ENCODE measurements at places on chromosomes 6 and 20.

DNA sequence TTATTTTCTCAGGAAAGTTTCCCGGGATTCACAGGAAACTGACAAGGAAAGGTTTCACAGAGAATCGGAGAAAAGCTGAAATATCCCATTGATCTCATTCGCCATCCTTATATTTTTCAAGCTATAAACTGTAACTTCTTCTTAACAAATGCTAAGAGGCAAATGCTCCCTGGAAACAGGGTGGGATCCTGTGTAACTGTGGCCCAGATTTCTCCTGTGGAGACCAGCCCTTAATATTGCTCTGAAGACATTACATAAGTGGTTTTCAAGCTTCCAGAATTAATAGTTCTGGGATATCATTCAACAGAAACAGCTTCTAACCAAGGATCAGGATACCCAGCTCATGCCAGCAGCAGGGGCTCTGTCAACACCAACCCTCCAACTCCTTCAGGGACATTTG, 69.2 kb downstream of the THBS2 start:
- DNase-seq: no peak

- no peak for DNase-seq
Measured at GRCh38 chr6:138293428-138294395, 75.4 kb upstream of the PBOV1 start.

- no peak for DNase-seq
Measured at GRCh38 chr20:58479726-58480440, 35.3 kb downstream of the APCDD1L start.

DNA sequence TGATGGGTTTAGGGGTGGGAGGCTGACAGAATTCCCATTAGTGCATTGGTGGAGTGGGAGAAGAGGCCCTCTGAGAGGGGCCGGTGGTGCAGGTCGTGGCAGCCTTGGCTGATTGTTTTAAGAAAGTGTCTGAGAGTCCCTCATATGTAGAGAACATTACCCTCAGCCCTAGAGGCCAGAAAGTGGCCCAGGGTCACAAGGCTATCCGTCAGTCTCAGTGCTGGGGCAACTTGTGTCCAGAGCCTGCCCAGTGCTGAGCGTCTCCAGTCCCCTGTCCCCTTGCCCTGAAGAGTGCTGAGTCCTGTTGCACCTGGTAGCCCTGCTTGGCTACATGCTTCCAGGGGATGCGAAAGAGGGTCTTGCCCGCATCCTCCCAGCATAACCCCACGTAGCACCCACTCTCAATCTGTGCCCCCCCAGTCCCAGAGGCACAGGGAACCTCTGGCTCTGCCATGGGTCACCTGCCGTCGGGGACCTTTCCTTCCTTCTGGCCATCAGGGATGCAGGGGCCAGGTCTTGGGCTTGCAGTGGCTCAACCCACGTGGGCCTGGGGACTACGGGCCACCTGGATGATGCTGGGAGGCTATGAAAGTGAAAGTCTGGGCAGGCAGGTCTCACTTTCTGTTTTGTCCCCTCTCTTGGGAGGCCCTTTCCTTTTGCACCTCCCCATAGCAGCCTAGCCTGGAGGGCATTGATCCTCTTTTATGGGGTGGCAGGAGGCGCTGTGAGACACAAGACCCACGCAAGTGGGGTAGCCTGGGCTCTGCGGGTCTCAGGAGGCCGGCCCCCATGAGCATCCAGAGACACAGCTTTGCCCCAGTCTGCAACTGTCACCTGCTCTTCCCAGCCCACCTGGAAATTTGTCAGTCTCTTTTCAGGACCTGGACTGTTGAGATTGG, 12.2 kb downstream of the DUSP15 start:
- DNase-seq: no peak

DNA sequence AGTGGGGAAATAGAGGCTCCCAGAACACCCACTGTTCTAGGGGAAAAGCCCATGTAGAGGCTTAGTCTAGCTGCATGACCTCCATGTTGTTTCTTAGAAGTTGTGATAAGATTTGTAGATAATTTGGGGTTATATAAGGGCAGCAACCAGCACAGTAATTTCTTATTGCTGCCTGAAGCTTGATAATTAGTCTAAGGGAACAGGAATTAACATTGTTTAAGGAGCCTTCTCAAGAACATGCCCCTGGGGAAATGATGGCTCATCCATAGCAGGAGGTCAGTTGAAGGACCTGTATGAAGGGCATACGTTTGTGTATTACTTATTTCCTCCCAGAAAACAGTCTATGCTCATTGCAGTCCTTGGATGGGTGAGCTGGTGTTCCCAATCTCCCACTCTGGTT, 170.7 kb upstream of the SCGN start:
- no peak for DNase-seq

GRCh38 chr6:50721978-50722377, 8.7 kb downstream of the TFAP2D start:
- no peak for DNase-seq

GRCh38 chr6:57147401-57147800, 24.7 kb upstream of the BAG2 start:
- no peak for DNase-seq

- no peak for DNase-seq
Measured at GRCh38 chr20:15318682-15319081, 981.3 kb upstream of the FLRT3 start.

DNA sequence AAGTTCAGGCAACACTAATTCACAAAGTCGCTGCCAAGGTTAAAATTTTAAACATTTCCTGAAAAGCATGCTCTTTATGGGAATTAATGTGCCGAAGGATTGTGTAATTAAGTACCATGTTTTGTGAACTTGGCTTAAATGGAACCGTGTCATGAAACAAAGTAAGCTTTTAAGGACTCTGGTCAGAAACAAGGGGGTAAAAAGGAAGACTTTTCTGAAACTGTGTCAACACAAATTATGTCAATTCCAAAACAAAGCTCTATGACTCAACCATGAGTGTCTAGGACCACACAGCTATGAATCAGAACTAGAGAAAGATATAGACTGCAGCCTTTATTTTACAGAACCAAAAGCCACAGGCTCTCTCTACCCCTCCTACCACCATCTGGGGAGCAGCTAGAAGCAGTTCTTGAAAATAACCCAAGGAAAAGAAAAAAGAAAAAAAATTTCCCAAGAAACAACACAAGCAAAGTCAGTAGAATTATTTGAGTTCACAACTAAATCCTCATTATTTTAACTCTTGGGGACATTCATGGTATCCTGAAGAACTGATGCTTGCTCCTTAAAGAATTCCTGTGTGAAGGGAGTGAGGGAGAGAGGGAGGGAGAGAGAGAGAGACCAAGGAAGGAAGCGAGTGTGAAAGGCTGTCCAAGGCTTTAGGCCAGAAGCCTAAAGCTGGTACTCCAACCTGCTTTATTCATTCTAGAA, 81.9 kb downstream of the ZMYND8 start:
- peak; percentile 95 for DNase-seq

- DNase-seq: no peak
Measured at GRCh38 chr20:10137032-10137431, 81.6 kb upstream of the SNAP25 start.

- DNase-seq: no peak
Measured at GRCh38 chr20:62555642-62556420, 80.0 kb upstream of the GATA5 start.

- no peak for DNase-seq
Measured at GRCh38 chr6:2740581-2740980, 10.1 kb downstream of the MYLK4 start.

DNA sequence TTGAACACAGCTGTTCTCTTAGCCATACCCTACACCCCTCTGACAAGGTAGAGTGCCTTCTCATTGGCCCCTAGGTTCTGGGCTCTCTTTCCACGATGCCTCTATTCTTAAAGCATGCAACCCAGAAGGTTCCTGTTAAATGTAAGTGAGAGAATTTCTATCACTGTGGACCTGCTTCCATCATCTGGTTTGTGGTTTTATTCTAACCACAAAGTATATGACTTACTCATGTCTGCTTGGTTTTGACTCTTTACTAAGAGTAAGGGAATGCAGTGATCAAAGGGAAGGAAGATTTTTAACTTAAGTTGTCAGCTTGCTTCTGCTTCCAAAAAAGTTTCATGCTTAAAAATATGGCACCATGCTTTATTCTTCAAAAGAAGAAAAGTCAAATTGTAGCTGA, 80.2 kb downstream of the ANKEF1 start:
- DNase-seq: peak; percentile 31

GRCh38 chr6:9103876-9104521, 668.7 kb upstream of the SLC35B3 start:
- DNase-seq: no peak

GRCh38 chr6:30814146-30815040, 69.9 kb upstream of the DDR1 start:
- DNase-seq: peak; percentile 84

DNA sequence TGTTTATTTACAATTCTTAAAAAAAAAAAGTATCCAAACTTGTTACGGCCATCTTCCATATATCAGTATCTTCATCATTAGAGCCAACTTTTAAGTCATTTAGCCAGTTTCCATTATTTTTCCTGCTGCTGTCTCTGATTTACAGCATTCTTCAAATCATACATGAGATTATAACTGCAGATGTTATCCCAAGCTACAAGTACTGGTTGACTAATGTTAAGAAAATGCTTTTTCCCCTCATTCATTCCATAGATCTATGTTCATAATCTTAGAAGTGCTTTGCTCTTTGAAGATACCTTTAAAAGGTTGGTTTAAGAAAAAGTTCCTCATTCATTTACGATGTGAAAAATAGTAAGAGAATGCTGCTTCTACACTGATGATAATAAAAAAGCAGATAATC, 158.7 kb downstream of the RNGTT start:
- DNase-seq: no peak

DNA sequence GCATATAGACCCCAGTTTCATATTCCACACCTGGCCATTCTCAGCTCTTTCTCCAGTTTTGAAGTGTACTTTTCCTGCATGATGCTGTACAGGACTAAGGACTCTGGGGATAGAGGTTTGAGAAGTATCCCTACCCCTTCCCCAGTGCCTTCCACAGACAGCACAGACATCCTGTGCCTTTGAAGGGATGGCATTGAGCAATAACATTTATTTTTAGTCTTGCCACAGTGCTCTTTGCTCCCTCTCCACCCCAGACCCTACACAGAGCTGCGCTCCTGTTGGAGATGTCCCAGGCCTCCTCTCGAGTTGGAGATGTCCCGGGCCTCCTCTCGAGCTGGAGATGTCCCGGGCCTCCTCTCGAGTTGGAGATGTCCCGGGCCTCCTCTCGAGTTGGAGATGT, 275.8 kb downstream of the FARS2 start:
- DNase-seq: no peak

DNA sequence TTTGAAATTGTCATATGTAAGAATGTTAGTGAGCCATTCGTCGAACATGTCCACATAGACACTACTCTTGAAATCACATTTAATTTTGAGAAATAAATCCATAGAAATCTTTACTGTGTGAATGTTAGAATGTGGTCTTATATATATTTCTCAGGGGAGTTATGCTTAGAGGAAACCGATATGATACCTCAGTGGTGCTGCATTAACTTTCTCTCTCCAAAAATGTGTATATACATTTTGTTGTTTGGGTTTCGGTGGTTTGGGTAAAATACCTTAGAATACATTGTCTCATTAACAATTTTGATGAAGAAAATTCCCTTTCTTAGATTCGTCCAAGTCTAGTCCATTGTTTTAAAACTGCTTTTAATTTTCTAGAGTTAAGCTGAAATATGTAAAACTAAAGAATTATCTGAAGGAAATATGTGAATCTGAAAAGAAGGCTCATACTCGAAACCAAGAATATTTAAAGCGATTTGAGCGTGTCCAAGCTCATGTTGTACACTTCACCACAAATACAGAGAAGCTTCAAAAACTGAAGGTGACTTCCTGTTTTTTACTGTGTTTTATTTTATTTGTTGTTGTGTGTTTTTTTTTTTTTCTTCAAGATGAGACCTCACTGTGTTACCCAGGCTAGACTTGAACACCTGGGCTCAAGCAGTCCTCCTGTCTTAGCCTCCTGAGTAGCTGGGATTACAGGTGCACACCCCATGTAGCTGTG, 10.3 kb downstream of the KIZ start:
- DNase-seq: no peak

GRCh38 chr6:44712353-44713111, 325.0 kb downstream of the CDC5L start:
- no peak for DNase-seq

All from fibroblast of pulmonary artery (primary cell).